Motor neuron (in vitro differentiated cells): ENCODE measurements at places on chromosomes 7 and 10.

- no peak for ATAC-seq
Observed at GRCh38 chr7:36639826-36640225, 84.5 kb downstream of the AOAH start.

GRCh38 chr10:6958254-6958653 is 378.2 kb upstream of the PRKCQ start:
- no peak for ATAC-seq

DNA sequence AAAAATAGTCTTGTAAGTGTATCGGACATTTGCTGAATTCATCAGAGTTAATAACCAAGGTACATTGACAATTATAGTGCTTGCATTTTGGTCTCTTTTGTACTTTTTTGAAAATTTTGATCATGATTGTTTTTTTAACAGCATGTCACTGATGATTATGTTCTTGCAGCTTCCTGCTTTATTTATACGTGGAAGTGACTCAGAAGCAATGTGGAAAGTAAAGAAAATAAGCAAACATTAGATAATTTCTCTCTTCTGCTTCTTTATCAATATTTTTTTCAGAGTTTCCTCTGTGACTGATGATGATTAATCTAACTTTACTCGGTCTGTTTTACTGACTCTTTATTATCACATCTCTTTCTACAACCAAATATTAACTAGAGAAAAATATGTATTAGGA is 1351.9 kb downstream of the REEP3 start:
- no peak for ATAC-seq

- ATAC-seq: no peak
Observed at GRCh38 chr10:70693619-70694335, 21.5 kb downstream of the ADAMTS14 start.

- ATAC-seq: no peak
Observed at GRCh38 chr10:27959093-27959715, 39.7 kb downstream of the ODAD2 start.

- no peak for ATAC-seq
Observed at GRCh38 chr7:50939021-50939420, 156.3 kb upstream of the GRB10 start.

DNA sequence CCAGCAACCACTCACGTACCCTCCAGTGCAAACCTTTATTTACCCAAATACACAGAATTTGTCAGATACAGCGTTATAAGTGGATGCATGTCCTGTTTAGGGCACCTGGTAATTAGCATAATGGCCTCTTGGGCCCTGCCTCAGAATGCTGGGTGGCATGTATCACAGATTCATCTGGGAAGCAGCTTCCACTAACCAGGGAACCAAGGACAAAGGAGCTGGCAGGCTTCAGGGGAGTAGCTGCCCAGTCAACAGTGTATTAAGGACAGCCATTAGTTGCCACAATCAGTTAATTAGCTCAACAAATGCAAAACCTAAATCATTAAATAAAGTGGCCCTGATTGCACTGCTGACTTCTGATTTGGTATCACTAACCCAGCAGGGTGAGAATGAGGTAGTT is 105.7 kb downstream of the RAPGEF5 start:
- no peak for ATAC-seq

GRCh38 chr10:97131181-97131628 is 54.6 kb downstream of the SLIT1 start:
- no peak for ATAC-seq

DNA sequence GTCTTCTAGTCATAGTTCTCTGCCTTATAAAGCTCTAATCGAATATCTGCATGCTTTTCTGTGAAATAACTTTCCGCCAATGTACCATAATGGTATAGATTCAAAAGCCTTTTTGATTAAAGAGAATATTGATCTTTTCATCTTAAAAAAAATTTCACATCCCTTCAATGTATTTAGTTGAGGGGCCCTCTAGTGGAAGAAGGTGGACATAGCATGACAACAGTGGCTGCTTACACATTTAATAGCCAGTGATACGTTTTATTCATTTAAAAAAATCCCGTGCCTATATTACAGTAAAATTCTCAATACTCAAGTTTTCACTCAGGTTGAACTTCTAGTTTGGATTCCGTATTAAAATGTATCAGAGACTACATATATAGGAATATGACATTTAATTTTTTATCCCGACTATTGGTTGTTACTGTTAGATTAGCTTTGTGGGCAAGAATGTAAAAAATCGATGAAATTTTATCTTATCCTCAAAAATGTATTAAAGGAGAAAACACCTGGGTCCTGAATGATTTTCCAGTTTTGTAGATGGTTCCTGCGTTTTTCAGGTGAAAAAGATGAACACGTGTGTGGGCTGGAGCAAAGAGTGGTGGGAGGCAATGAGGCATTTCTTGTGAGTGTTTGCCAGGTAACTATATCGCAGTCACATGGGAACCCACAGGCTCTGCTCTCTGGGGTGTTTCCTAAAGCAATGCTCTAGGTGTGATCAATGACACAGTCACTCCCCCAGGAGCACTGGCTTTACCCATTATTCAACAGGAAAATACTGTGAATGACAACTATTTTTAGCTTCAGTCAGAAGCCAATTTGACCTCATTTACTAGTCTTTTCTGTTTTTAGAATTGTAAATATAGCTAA is 24.1 kb upstream of the PNLIP start:
- no peak for ATAC-seq

- ATAC-seq: no peak
Observed at GRCh38 chr7:36103837-36104561, 49.1 kb upstream of the EEPD1 start.

DNA sequence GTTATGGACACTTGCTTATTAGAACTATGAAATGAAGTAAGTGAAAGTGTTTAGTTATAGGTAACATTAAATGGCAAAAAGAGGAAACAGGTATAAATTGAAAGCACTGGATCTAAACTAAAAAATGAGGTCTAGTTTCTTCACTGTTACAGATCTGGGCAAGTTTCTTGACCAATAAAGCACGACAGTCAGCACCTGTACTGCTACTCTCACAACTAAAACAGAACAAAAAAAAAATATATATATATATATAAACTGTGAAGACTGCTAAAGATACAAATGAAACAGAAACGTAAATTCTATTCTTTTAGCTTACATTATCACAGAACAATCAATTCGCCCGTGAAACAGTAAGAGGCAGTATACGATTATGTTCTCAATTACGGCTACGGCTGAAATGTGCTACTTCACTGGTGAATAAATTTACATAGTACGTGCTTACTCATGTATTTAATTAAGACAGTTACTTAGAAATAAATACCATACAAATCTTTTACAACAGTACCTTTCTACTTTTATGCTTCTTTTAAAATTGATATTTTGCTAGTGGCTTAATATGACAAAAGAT is 4.2 kb downstream of the AHR start:
- ATAC-seq: no peak

GRCh38 chr10:28823501-28824075 is 146.3 kb downstream of the BAMBI start:
- ATAC-seq: no peak

GRCh38 chr7:155521007-155521742 is 25.2 kb downstream of the CNPY1 start:
- ATAC-seq: no peak

GRCh38 chr10:118963933-118964332 is 65.6 kb upstream of the NANOS1 start:
- no peak for ATAC-seq

- ATAC-seq: no peak
Observed at GRCh38 chr10:75016325-75016724, 95.1 kb upstream of the SAMD8 start.

DNA sequence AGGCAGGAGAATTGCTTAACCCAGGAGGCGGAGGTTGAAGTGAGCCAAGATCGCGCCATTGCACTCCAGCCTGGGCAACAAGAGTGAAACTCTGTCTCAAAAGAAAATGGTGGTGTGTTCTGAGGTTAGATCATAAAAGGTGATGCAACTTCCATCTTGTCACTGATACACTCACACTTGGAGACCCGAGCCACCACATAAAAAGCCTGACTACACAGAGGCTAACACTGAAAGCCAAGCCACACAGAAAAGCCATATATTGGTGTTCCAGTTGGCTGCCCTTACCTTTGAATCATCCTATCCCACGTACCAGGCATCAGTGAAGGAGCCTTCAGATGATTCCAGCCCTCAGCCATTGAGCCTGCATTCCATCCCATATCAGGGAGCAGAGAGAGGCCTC is 4.0 kb downstream of the MORN4 start:
- ATAC-seq: no peak

DNA sequence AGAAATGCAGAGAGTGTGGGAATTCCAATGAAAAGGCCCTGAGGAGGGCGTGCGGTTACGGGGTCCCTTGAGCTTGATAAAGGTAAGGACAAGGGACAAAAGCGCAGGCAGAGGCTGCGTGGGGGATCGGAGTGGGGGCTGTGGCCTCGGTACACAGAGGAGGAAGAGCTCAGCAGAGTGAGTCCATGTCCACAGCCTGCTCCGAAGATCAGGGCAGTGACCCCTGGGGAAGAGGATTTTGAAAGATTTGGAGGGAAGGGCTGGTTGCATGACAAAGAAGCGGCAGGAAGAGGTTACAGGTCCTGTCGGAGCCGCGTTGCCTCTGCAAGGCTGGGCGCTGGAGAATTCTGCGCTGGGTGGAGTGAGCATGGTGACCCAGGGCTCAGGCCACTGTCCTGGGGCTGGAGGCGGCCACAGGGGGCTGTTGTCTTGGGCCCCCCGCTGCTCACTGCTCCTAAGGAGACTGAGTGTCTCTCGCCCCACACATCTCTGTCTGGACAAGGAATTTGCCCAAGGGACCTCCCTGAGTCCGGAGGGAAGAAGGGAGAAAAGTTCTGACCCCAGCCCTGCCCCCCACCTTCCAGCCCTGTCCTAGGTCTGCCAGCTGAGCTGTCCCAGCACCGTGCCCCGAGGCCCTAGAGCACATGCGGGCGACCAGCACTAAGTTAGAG is 69.8 kb upstream of the INSIG1 start:
- ATAC-seq: no peak

DNA sequence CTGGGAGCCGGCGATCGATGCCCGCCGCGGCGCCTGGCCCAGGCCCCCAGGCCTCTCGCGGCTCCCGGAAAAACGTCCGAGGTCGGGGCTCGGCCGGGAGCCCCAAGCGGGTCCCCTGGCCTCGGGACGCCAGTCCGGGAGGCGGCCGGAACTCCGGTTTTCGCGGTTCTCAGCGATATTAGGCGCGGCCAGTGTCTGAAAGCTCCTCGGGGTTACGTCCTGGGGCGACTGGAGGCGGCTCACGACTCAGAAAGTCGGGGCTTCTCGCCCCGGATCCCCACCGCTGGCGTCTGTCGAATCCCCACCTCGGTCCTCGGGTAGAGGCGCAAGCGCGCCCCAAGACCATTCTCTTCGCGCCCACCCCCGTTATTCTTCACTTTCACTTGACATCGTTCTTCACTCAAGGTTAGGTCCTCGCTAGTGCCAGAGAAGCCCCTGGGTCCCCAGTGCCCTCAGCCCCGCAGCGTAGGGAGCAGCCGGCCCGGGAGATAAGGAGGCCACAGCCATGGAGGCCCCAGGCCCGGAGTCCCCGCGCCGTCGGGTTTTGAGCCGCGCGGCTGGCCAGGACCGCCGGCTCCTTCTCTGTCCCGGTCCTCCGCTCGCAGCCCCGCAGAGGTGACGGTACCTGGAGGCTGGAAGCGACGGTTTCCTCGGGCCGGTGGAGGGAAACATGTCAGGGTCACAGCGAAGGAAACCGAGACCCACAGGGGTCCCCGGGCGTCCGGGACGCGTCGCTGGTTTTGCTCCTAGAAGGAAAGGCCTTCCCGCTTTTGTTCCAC is 35.2 kb upstream of the EBLN1 start:
- ATAC-seq: peak; percentile 48

GRCh38 chr7:27131390-27131819 is 848 bp upstream of the HOXA4 start:
- no peak for ATAC-seq

DNA sequence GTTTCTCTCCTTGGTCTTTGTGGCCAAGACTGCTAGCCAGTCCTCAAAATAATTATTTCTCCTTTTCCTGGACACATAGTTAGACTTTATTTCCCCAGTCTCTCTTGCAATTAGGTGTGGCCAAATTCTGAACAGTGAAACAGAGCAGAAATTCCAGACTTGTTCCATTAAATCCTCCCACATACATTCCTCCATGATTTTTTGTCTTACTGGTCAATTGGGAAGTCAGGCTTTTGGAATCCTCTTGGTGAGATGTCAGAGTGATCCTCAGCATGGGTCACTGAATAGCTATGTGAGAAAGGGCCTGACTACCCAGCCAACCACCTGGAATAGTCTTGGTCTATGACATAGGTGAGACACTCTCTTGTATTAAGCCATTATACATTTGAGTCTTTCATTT is 164.2 kb downstream of the DGKI start:
- no peak for ATAC-seq

- no peak for ATAC-seq
Observed at GRCh38 chr10:74882831-74883230, 56.4 kb downstream of the KAT6B start.

- ATAC-seq: no peak
Observed at GRCh38 chr10:113681533-113682470, 2.1 kb downstream of the CASP7 start.

DNA sequence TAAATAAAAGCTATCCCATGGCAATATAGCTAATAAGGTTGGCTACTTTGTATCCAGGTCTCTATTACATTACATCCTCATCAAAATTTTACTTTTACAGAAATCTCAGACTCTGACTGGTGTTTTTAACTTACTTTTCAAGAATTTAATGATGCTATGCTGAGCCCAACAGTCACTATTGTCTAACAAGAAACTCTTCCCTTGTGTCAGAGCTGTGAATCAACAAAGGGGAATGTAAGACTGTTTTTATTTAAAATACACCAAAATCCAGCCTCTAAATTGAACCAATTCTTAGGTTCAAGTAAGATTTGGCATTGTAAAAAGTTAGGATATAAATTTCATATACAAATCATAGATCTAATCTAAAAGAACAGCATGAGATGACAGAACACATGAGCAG is 7.0 kb downstream of the RTKN2 start:
- no peak for ATAC-seq

DNA sequence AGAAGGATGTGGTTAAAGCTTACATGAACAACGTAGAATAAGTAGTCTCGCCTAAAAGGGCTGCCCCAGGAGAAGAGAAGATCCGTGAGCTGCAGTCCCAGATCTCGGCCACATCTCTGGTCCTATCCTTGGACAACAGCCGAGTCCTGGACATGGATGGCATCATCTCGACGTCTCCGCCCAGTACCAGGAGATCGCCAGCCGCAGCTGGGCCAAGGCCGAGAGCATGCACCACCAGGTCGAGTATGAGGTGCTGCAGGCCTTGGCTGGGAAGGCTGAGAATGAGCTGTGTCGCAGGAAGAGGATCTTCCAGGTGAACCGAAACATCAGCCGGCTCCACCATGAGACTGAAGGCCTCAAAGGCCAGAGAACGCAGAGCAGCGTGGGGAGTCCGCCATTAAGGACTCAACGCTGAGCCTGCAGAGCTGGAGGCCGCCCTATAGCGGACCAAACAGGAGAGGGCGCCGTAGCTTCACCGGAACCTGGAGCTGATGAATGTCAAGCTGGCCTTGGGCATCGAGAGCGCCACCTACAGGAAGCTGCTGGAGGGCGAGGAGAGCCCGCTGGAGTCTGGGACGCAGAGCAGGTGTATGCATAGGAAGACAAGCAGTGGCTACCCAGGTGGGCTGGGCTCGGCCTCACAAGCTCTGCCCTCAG is 22.2 kb downstream of the LIPK start:
- no peak for ATAC-seq
